ENCODE measurements at places on chromosomes 1 and 21.

DNA sequence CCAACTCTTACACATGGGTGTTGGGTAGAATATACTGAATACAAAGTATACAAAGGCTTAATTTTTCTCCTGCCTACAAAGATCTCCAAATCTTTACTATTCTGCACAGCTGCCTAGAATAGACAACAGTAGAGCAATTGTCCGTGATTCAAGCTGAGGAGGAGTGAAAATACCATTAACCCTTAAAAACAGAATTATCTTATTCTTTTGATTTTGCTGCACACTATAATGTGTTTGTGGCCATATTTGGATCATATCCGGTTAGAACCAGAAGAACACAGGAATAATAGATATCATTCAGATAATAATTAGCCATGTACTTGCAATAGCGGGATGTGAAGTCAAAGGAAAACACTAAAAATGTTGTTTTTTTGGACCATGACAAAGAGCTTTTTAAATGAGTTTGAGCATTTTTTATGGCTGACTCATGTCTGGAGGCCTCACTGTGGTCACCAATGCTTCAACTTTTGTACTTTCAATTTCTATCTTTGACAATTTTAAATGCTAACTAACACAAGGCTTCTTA is 197.6 kb upstream of the FOXD3 start:
- DNase-seq, result no peak

GRCh38 chr1:180732866-180733265 is 101.0 kb downstream of the XPR1 start:
- DNase-seq, result no peak

DNA sequence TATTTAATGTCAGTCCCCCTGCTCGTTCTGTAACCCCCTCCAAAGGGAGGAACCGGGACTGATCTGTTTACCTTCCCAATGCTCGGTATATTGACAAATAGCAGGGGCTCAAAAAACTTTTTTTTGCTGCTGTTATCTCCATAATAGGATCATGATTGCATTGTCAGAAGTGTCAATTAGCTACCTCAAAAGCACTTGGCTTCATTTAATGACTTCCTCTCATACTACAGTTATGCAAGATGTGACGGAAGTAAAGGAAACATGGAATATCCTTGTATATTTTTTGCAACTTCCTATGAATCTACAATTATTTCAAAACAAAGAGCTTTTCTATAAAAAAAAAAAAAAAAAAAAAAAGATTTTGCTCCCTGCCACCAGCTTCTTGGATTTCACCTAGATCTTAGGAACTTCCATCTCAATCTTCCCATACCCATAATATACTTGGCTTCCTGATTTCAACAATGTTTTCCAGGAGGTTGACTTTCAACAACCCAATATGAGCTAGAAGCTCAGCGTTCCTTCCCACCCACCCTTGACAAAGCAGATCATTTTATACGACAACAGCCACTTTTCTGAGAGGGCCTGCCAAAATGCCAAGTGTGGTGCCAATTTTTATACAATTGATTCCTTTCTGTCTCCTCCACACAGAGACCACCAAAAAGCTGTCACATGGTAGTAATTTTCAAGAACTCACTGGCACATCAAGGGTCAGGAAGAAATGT is 71.7 kb downstream of the SETD4 start:
- DNase-seq, result no peak

DNA sequence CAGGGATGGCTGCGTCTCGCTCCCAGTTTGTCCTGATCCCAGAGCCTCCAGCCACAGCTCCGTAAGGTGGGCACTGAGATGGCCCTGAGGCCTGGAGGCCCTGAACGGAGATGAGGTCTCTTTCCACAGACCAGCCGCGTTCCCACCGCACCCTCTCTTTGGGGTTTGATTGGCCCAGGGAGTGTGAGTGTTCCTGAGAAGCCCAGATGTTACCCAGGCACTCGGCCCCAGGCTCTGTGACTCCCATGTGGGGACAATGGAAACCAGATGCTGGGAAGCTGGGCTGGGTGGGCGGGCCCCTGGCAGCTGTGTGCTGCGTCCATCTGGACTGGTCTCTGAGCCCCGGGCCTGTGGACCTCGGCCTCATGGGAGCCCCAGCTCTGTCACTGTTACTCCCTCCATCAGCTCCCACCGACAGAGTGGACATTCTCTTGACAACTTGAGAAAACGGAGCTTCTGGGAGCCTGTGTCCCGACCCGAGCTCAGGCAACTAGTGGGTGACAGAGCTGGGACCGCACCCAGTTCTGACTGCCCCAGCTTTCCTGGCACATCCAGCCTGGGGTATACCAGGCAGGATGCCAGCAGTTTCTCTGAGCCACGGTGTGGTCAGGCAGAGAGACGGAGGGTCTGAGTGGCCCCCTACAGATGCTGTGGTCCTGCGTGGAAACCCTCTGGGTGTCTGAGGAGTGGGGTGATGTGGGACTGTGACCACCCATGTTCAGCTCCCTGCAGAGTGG is 9.8 kb upstream of the COL6A1 start:
- DNase-seq, result no peak

GRCh38 chr1:185166106-185166505 is 9.1 kb downstream of the SWT1 start:
- no peak for DNase-seq

Measured in CD4-positive, alpha-beta T cell treated with Interleukin-6 at 100 ng/mL for 8 hours (primary cell).